Activated CD4-positive, CD25-positive, alpha-beta regulatory T cell (primary cell): ENCODE measurements at places on chromosomes 2 and 18.

- DNase-seq, result no peak
Measured at GRCh38 chr18:51398104-51398503, 200.6 kb upstream of the MEX3C start.

DNA sequence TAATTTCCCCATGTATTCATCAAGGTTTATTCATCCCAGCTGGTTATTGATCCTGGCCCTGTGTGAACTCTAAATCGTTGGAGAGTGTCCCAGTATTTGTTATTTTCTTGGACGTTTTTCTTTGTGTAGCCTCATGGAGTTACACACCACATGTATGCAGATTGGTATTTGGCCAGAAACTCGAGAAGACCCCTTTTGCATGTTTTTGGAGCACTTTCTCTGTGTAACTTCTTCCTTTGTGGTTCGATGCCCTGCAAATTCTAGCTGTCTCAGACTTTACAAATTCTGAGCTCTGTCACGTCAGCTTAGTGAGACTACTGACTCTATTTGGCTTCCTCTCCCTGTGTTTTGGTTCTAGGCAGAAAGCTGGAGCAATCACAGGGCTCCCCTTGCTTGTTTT lies 198.7 kb downstream of the MCFD2 start:
- no peak for DNase-seq

GRCh38 chr18:76388261-76388660 lies 106.8 kb downstream of the ZNF516 start:
- no peak for DNase-seq

DNA sequence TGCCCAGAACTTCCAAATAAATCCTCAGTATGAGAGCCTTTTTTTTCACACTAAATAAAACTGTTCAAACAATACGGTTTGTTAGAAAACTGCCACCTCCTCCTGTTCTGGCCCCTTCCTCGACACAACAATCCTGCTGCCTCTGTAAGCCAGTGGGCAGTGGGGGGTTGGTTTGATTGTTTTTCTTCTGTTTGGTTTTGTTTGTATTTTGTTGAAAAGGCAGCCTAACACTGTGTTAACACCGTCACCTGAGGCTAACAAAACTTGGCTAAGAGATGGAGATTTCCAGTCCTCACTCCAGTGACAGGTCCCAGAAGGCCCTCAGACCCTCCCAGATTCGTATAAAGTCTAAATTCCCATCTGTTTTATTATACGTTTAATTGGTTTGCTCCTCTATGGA lies 402.1 kb downstream of the ZNF521 start:
- DNase-seq, result no peak

- DNase-seq, result no peak
Measured at GRCh38 chr2:237198164-237198855, 112.6 kb downstream of the COPS8 start.

GRCh38 chr2:86556508-86556907 lies 6.7 kb downstream of the CHMP3 start:
- DNase-seq, result no peak

GRCh38 chr2:231174211-231174651 lies 24.2 kb upstream of the ARMC9 start:
- no peak for DNase-seq

DNA sequence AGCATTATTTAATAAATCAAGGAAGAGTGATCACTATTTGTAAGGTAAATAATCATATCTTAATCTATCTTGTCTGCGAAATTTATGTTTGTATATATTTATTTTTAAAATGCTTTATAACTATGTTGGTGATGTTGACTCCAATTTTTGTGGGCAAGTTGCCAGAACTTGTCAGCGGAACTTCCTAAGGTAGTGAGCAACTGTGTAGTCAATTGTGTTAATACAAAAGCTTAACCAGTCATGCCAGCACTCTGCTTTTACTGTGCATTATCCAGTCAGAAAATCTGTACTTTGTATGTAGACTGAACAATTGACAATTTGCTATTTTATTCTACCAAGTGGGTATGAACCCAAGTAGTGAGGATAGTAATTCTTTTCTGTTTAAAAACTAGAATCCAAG lies 61.9 kb upstream of the RND3 start:
- no peak for DNase-seq

DNA sequence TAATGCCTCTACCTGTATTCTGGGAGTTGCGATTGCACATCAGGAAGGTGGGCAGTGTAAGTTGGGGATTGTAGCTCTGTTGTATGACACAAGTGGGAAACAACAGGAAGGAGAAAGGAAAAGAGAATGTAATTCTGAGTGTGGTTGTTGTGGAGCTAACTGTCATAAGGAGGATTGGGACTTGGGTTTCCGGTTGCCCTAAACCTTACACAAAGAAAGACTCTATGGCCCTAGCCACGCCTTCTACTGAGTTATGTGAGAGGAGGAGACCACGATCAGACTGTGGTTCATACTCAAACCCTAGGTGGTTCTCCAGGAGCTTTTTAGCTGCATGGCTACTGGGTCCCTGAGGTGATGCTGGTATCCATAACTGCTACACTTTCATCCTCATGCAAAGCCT lies 86.5 kb downstream of the TANC1 start:
- DNase-seq, result no peak

- no peak for DNase-seq
Measured at GRCh38 chr2:150060341-150060740, 427.1 kb downstream of the RND3 start.

DNA sequence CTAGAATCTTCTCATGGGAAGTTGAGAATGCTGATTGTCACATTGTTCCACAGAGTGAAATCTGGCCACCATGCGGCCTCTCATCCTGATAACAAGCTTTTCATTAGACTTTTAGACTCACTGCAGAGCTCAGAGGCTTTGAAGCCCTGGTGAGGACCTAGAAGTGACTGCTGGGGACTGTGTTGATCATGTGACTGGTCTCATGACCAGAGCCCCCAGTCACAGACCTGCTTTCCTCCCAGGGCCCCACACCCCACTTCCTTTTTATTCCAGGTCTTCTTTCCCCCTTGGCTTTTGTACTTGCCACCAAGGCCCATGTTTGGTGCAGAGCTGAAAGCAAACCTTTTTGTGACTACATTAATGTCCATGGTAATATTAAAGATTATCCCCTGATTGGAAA lies 45.2 kb downstream of the PRKCE start:
- no peak for DNase-seq

GRCh38 chr2:9423922-9424272 lies 443 bp downstream of the CPSF3 start:
- no peak for DNase-seq

DNA sequence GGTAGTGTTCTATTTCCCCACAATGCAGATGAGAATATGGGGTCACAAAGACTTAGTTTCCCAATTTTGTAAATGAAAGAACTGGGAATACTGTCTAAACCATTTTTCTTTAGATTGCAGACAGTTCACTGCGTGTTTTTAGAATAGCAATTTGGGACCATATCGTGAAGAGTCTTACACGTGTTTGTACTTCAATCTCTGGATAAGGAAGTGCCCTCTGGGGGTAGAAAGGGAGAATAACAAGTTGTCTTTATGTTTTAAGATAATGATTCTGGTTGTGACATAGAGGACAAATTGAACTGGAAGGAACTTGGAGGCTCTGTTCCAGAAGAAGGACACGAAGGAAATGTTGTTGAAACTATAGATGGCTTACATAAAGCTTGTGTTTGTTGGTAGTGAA lies 457.7 kb downstream of the CBLN2 start:
- no peak for DNase-seq

- no peak for DNase-seq
Measured at GRCh38 chr2:209425471-209426071, 1.7 kb downstream of the MAP2 start.

DNA sequence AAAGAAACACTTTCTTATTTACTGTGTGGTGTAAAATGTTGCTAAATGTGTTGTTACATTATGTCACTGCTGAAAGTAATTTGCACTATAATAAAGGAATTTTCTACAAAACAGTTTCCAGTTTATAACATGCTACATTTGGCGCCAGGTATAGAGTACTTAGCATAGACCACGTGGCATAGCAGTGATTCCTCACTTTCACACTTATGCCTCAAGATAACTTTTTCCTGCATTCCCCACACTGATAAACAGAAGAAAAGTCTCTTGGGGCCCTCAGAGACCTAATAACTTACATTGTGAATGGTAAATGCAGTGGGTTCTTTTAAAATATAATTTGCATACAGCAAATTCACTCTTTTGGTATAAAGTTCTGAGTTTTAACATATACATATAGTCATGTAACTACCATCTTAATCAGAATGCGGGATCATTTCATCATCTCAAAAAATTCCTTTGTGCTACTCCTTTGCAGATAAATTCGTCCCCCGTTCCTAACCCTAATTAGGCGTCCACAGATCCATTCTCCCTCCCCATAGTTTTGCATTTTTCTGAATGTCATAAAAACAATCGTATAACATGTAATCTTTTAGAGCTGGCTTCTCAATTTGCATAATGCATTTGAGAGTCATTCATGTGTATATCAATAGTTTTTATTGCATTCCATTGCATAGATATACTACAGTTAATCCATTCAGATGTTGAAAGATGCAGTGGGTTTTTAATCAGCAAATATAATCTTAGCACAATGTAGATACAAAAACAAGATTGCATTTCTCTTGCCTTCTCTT lies 7.5 kb downstream of the LGALSL start:
- no peak for DNase-seq

DNA sequence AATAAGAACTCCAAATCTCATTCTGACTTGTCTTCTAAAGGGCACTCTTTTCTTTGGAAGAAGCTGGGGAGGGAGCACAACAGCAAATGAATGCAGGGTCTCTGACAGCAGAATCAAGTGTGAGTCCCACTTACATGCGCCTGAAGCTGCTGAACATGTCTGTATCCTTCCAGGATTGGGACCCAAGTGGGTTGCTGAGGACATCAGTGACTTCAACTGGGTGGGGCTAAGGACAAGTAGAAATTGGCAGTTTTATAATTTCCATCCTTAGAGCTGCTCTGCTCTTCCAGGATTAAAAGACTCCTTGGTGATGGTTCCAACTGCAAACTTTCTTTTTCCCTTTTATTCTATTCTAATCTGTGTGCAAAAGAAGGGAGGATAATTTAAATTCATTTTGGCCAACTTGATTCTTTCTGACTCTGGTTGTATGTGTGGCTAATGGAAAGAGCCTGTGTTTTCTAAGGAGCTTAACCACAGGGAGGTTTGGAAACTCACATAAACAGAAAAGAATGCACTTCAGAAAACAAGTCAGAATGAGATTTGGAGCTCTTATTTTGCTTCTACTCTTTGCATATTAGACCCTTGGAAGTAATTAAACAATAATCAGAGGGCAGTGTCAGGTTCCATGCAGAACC lies 20.6 kb downstream of the ANTXR1 start:
- DNase-seq, result no peak

GRCh38 chr2:43226955-43227829 lies 786 bp upstream of the ZFP36L2 start:
- DNase-seq, result peak; percentile 60

DNA sequence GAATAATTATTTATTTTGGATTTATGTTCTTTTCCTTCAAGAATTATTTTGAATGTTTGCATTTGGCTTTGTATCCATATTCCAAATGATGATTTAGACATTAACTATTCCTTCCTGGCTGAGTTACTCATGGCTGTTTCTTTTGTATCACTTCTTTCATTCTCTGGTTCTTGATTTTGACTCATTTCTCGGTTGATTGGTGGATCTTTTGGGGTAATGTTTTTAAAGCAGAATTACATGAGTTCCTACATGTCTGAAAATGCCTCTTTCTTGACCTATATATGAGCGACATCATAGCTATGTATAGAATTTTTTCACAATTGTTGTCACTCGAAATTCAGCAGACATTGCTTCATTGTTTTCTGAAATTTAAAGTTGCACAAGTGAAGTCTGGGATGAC lies 39.5 kb downstream of the CYP26B1 start:
- DNase-seq, result no peak

DNA sequence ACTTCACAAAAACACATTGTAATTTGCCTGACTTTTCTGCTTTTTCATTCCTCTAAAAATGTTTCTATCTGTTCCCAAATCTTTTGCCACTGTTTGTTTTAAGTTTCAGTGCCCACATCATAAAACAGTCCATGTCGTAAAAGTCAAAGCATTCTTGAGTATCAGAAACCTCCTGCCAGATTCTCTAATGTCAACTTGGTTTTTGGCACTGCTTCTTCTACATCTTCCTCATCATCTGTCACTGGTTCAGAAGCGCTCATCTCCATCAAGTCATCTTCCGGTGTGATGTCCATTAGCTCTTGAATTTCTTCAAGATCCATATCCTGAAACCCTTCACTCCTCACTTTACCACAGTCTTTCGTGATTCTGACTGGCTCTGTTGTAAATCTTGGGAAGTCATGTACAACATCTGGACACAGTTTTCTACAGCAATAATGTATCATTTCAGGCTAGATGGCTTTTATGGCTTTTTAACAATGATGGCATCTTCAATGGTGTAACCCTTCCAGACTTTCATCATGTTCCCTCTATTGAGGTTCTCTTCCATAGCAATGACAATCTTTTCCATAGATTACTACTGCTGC lies 19.6 kb downstream of the CUL3 start:
- no peak for DNase-seq

DNA sequence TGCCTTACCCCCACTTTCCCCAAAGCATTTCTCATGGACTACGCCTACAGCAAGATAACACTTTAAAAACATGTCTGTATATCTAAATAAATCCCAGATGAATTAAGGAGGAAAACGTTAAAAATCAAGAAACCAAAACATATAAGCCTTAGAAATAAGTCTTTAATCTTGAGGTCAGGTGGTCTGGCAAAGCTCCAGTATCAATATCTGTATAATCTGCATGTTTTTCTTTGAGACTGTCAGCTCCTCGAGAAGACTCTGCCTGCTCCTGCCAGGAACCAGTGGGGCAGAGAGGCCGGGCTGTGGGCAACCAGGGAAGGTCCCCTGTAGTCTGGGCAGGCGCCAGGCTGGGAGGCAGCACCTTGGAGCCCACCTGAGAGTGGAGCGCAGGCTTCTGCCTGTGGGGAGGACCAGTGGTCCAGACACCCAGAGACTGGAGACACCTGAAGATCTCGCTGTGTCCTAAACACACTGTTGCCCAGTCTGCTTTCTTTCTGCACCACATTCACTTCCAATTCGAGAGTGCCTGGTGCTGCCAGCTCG lies 291.0 kb upstream of the SOX11 start:
- no peak for DNase-seq

DNA sequence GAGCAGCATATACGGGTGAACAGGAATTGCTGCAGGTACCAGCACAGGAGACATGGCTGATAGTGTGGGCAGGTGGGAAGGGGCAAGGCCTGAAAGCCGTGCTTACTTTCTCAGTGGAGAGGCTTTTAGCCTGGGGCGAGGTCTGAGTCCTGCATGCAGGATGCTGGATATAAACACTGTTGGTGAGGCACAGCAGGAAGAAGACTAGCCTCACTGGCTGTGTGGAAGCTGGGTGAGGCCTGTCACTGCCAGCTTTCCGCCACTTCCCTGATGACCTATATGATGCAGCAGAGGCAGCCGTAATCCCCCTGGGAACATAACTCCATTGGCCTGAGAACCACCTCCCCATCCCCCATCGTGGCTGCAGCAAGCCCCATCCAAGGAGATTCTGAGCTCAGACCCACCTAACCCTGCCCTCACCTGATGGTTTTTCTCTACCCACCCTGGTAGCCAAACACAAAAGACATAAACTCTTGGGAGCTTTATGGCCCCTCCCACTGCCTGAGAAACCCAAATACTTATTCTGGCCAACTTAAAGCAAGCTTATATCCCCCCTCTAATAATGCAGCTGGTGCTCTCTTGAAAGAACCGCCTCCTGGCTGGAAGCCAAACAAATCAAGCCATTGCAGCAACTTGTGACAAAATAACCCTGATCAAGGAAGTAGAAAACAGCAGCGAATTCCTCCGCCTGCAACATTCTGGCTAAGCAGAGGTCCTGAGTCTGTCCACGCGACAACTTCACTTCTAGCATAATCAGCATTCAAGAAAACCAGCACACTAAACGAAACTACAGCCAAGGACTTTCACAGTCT lies 54.6 kb upstream of the DSC1 start:
- DNase-seq, result no peak
